Muscle of leg (tissue), 16 donors: ENCODE measurements at places on chromosomes 3 and 15. TPM values are rescaled to one million over a fixed set of nuclear protein-coding genes. Genes with fewer than 3 reads are reported as not detected.
A peak's percentile ranks its signal among the peaks of the same experiment; 100 is the strongest.

Gene TOPAZ1
- not detected for total RNA-seq

DNA sequence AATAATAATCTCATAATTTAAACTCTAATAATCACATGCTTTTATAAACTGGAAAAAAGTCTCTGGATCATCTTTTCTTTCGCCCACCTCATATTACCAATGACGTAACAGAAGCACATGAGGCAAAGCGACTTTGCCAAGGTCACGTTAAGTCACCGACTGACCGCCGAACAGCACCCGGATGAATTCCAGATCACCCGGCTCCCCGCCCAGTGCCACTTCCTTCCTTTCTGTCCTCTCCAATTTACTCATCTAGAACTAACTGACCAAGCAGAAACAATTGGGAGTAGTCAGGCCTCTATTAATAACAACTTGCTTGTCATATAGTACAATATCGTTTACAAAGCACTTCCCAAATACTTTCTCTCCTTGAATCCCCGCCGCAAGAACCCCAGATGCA lies 21.1 kb downstream of the FGF12 start:
- no peak for DNase-seq

GRCh38 chr15:58329781-58330671 lies 101.8 kb upstream of the LIPC start:
- DNase-seq: peak; percentile 74

GRCh38 chr15:22796079-22796478 lies 9.6 kb downstream of the NIPA1 start:
- DNase-seq: no peak

GRCh38 chr3:56862352-56863062 lies 60.8 kb upstream of the ARHGEF3 start:
- DNase-seq: no peak

Gene B3GALNT1
- total RNA-seq: 20.4 TPM

GRCh38 chr15:101499863-101500713 lies 10.6 kb upstream of the PCSK6 start:
- DNase-seq: peak; percentile 88

Gene SCAANT1
- total RNA-seq: not detected
